ENCODE measurements at places on chromosomes 5 and 9.

GRCh38 chr9:94679587-94679986 lies 40.3 kb upstream of the FBP1 start:
- DNase-seq: no peak

DNA sequence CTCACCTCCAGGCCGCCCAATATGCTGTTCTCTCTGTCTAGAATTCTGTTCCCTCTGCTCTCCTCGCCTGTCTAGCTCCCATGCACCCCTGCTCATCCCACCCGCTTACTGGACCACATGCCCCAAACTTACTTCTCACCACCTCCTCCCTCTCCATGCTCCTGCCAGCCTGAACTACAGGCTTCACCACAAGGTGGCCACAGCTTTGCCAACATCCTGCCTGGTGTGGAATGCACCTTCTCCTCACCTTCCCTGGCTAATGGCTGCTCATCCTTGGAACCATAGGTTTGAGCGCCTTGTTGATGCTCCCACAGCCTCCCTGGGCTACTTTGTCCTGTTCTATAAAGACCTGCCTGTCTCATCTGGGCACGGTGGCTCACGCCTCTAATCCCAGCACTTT lies 9.6 kb downstream of the LAMC3 start:
- DNase-seq: no peak

DNA sequence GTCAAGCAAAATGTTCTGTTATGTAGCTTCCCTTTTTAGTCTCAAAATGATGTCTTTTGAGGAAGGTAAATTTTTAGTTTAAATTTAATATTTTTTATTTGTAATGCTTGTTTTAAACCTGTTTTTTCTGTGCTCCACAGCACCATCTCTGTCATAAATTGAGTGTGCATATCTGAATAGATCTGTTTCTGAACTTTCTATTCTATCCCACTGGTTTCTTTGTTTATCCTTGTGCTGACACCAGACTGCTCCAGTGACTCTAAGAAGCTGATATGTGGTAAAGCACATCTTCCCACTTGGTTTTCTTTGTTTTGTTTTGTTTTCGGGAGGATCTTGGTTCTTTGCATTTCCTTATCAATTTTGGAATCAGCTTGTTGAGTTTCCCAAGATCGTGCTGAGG lies 7.1 kb upstream of the RNF145 start:
- DNase-seq: no peak

DNA sequence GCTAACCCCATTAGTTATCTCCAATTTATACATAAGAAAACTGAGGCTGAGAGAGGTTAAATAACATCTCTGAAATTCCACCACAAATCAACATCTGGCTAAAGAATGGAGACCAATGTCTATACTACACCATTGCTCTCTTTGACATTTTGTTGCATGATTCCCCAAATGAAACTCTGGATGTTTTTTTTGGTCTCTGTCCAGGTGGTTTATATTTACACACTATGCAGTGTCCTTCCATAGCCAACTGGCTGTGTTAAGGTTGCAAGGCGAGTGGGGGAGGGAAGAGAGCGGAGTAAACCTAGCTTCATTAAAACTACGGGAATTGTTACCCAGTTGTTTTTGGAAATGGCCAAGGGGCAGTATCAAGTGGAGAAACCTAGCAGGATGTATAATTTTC lies 67.2 kb downstream of the KIF4B start:
- DNase-seq: no peak

DNA sequence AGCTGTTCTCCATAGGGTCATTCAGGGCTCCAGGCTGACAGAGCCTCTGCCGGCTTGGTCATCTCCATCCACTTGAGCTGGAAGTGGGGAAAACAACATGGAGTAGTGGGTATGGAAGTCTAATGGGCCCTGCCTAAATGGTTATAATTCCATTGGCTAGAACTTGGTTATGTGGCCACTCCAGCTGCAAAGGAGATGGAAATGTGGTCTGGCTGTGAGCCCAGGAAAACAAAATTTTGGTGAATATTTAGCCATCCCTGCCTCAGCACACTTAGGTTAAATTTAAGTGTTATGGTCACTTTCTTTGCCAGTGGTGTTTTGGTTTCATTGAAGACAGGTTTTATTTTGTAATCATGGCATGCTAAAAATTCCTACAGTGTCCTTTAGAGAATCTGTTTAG lies 112.3 kb downstream of the SMARCA2 start:
- DNase-seq: no peak

- no peak for DNase-seq
Measured at GRCh38 chr5:172795318-172795977, 24.5 kb upstream of the DUSP1 start.

DNA sequence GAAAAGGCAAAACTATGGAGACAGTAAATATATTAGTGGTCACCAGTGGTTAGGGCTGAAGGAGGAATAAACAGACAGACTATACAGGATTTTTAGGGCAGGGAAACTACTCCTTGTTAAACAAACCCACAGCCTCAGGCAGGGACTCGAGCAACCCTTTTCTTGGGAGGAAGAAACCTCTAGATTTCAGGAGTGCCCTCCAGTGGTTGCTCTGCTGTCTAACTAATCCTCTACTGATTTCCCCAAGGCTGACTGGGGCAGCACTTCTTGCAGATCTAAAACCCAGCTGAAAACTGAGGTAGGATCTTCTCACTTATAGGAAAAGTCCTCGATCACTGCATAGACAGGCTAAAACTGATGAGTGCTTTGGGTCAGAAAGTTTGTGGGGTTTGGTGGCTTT lies 176.8 kb downstream of the ISOC1 start:
- no peak for DNase-seq

- DNase-seq: no peak
Measured at GRCh38 chr5:91670563-91670962, 287.4 kb upstream of the ARRDC3 start.

GRCh38 chr9:128764361-128764760 lies 7.4 kb downstream of the ZER1 start:
- DNase-seq: no peak

GRCh38 chr9:81687521-81688261 lies 1.7 kb downstream of the TLE1 start:
- DNase-seq: no peak

- no peak for DNase-seq
Measured at GRCh38 chr9:27359763-27360162, 62.8 kb upstream of the EQTN start.

DNA sequence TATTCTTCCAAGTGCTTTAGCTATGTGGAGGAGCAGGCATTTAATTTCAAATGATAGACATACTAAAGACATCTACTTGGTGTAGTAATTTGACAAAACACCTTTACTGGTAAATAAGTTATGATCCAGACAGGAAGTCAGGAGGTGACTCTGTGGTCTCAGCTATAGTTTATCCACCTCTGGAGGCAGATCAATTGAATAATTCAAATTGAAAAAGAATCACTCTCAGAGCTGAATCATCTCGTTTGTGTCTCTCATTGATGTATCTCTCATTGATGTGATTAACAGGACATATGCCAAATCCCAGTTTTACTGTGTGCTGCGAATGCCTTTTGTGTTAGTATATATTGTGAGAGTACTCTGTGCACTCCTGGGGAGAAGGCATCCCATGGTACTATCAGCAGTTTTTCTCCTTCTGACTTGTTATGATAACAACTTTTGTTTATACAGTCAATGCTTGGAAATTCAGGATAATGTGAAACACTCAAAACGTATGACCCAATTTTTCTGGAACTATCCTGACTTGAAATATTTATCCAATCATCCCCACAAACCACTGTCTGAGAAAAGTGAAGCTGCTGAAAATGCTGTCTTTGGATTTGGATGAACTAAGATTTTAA lies 48.5 kb upstream of the DAB2 start:
- no peak for DNase-seq

GRCh38 chr9:137299938-137300337 lies 2.1 kb downstream of the NRARP start:
- no peak for DNase-seq

DNA sequence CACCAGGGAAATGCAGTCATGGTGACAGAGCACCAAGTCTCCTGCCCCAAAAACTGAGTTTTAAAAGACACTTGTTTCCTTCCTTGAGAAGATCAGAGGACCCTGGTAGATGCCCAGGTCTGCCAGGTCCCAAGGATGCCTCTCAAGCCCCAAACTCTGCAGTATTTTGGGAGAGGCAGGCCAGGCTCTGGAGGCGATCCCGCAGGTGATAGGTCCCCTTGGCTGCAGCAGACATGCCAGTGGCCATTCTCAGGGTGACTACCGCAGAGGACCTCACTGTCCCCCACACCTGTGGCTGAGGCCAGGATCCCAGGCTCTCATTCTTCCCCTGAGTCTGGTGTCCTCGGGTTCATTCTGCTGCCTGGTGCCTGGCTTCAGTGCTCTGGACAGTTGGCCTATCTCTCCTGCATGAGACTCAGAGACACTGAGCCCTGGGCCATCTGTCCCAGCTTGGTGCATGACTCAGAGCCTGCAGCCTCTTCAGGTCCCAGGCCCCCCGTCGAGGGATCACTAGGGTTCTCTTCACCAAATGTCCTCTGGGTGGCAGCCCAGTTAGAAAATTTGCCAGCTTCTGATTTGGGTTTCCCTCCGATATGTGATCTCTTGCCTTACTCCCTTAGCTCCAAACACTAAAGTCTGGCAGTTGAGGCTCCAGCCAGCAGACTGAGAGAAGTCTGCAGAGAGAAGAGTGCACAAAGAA lies 59.7 kb upstream of the GARNL3 start:
- DNase-seq: no peak

- DNase-seq: no peak
Measured at GRCh38 chr5:60387051-60387440, 312.9 kb downstream of the DEPDC1B start.

DNA sequence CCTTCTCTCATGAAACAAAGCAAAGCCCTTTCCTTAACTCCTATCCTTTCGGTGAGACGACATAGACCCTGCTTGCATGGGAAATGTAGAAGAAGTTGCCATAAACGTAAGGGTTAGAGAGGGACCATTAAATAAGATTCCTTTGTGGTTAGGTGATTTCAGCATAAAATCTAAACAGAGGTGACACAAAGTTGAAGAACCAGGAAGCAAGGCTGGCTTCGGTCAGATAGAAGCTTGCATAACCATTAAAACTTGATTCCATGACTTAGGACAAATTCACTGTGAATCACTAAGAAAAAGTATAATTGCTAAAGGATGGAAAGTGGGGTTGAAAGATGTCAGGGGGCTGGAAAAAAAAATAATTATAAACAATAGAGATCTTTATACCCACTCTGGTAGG lies 30.9 kb upstream of the ABLIM3 start:
- no peak for DNase-seq

DNA sequence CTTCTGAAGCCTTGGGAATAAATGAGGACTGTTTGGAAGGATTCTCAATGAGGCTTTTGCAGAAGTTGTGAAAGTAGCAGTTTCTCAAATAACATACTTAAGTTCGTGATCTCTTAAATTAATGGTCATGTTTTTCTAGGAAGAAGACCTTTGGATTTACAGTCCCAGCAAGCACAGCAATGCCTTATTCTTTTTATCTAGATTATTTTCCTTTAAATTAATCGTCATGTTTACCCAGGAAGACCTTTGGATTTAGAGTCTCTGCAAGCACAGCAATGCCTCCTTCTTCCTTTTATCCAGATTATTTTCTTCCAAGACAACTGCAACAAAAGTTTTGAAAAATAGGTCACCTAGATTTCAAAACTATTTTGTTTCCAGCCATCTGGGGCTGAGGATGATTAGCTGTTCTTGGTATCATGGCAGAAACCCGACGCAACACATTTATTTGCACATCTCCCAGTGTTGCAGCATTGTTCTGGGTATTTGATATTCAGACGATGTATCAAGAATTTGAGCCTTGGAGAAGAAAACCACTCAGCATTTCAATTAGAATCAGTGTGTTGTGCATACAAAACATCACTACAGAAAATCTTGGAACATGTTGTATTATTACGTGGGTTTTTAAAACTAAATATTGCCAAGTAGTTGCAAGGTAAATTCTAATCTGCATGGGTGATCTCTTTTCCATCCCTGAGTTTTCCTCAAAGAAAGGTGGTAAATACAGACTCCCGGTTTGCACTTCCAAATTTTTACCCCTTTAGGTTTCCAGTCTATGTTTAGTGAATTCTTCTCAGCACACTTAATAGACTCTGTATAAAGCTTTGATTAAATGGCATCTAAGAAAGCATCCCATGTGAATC lies 50.9 kb downstream of the JAKMIP2 start:
- no peak for DNase-seq

GRCh38 chr5:33369485-33370465 lies 71.0 kb upstream of the TARS1 start:
- DNase-seq: no peak

GRCh38 chr5:95921501-95921900 lies 40.1 kb downstream of the ELL2 start:
- no peak for DNase-seq

Data from stimulated activated CD4-positive, alpha-beta T cell treated with anti-CD3 and anti-CD28 coated beads, TNF-alpha, amount 100 ng/mL, for 4 hours (primary cell).